ENCODE measurements at places on chromosomes 6 and 20. TPM values are rescaled to one million over a fixed set of nuclear protein-coding genes. Genes with fewer than 3 reads are reported as not detected.

CDK19 gene
- total RNA-seq: 41.7 TPM

SLC22A16 gene
- 0.22 TPM for total RNA-seq

COL10A1 gene
- 0.09 TPM for total RNA-seq

NKX2-2 gene
- total RNA-seq: not detected

JPH2 gene
- 1.5 TPM for total RNA-seq

TMEM170B gene
- total RNA-seq: 9.5 TPM

PTCRA gene
- total RNA-seq: 0.40 TPM

TSHZ2 gene
- total RNA-seq: 33.1 TPM

PPP2R5D gene
- 31.1 TPM for total RNA-seq

PRDM1 gene
- 15.9 TPM for total RNA-seq

VGLL2 gene
- total RNA-seq: not detected

PPP1R3G gene
- 1.7 TPM for total RNA-seq

FAM209B gene
- total RNA-seq: not detected

CD2AP gene
- total RNA-seq: 27.5 TPM

STX11 gene
- 7.1 TPM for total RNA-seq

IL20RA gene
- 3.3 TPM for total RNA-seq

FAM162B gene
- total RNA-seq: 8.9 TPM

PCNA gene
- 22.3 TPM for total RNA-seq

RTN4IP1 gene
- total RNA-seq: 5.5 TPM

Data from sciatic nerve (tissue), 2 donors.